ENCODE measurements at places on chromosomes 5 and 9. TPM values are rescaled to one million over a fixed set of nuclear protein-coding genes. Genes with fewer than 3 reads are reported as not detected.

SPINK1 gene
- 4,017 TPM for total RNA-seq

DNM1 gene
- 31.4 TPM for total RNA-seq

- no peak for DNase-seq
Measured at GRCh38 chr9:81826517-81826906, 101.7 kb upstream of the SPATA31D4 start.

DNA sequence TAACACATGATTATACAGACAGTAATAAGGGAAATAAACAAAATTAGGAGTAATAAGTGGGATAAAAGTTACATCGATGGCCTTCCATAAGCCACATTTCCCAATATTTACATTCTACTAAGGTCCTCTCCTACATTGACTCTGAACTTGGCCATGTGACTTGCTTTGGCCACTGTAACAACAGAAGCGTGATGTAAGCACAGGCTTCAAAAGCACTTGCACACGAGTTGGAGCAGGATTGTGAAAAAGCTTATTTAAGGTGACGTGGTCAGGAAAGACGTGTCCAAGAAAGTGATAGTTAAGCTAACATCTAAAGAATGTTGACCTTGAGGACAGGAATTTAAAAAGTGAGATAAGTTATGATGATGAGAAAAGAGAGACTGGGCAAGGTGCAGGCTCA is 9.8 kb upstream of the CEMIP2 start:
- DNase-seq = no peak

ZFP37 gene
- total RNA-seq = 4.3 TPM

DNA sequence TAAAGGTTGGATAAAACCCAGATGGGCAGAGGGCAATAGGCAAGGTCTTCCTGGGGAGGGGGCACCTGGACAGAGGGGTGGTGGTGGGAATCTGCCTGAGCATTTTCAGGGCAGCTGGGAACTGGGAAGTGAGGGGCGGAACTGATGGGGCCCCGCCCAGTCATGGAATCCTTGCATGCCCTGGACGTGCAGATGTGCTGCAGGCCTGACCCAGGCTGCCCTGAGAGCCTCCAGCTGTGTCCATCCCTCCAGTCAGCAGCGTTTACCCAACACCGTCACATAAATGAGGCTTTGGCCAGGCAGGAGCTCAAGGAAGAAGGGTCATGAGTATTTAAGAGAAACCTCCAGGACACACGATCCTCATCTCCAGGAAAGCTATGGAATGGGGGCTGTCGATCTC is 70.3 kb downstream of the DAB2IP start:
- no peak for DNase-seq

DNA sequence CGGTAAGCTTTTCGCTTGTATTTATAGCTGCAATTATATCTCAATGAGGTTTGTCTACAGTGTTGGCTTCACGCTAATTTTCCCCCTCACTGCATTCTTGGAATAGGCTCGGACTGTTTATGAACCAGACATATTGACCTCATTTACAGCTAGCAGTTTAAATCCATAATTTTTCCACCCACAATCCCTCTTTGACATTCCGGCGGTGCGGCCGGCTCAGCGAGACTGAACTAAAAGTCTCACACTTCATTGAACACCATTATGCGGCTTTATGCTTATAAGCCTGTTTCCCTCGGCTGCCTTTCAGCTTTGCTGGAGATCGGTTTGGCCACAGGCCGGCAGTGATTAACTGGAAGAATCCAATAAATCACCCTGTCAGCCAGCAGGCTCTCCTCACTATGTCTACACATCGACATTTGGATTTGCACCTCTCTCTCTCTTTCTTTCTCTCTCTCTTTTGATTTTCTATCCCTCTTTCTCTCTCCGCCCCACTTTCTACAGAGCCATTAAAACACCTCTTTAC is 315.0 kb upstream of the TLE4 start:
- DNase-seq = peak; percentile 43

GRCh38 chr5:96904054-96904931 is 28.0 kb downstream of the ERAP2 start:
- no peak for DNase-seq

DNA sequence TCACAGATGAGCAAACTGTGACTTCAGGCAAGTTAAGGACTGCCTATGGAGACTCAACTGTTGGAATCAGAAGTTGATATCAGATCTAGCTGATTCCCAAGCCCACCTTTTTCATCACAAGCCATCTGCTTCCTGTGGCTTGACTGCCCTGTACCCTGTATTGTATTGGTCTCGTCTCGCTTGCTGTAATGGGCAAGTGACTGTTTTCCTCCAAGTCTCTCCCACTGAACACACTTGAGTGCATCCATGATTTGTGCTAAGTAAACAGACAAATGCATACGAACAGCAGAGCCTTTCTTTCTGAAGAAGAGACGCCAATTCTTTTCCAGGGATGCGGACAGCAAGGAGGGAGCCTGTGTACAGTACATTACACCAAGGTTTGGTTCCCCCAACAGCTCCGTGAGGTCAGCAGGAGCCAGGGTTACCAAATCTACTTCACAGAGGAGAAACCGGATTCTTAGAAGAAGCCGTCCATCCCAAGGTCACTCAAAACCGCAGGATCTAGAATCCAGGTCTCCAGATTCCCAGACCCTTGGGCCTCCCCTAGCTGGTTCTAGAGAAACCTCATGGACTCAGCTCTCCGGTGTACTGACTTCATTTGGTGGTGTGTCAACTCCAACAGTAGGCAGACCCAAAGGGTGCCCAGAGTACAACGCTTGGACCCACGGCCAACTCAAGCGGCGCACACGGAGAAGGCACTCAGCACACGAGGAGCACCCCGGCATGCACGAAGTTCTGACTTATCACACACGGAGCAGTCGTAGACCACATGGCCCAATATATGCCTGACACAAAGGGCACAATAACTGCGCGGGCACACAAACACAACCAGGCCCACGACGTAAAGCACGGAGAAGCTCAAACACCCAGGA is 1.1 kb downstream of the BAG1 start:
- DNase-seq = no peak

GRCh38 chr9:105118636-105119035 is 125.8 kb upstream of the SLC44A1 start:
- no peak for DNase-seq

GRCh38 chr9:1879501-1879900 is 135.6 kb upstream of the SMARCA2 start:
- no peak for DNase-seq

- DNase-seq = no peak
Measured at GRCh38 chr5:68409259-68409658, 193.7 kb downstream of the PIK3R1 start.

ACOT12 gene
- not detected for total RNA-seq

GRCh38 chr9:9924376-9924775 is 688.4 kb downstream of the PTPRD start:
- no peak for DNase-seq

ANXA2R gene
- total RNA-seq = 4.4 TPM

GRCh38 chr9:122810306-122810946 is 10.5 kb downstream of the OR1K1 start:
- peak; percentile 70 for DNase-seq

COL5A1 gene
- total RNA-seq = 64.7 TPM

DNA sequence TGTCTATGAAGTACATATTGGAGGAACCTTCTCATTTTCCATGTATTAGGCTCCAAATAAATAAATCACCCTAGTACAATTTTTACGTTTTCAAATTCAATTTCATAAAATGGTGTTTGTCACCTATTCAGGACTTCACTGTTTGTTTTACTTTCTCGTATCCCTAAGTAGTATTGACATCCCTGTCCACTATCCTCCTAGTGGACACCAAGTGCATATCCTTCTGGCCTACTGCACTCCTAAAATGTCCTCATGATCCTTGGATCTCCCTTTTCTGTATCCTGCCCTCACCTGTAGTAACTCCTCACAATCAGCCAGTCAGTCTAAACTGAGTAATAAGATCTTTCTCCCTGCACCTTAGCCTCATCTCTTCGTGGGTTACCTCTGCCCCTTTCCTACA is 539.9 kb downstream of the DMRTA1 start:
- DNase-seq = no peak

GRCh38 chr5:56454219-56454862 is 221.2 kb upstream of the ANKRD55 start:
- no peak for DNase-seq

TXNDC8 gene
- total RNA-seq = not detected

DNA sequence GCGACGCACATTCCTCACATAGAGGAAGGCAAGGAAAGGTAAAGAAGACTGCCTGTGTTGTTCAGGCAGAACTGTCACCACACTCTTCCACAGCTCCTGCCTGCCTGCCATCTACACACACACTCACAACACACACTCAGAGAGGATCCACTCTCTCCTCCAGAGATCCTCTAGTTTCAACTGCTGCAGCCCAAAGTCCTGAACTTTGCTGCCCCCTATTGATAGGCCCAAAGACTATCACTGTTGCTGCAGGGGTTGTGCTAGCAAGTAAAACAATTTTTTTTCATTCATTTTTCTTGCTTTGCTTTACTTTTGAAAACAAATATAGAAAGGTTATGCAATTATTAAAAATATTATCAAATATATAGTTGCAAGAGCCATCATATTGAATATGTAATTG is 5.9 kb upstream of the CFAP90 start:
- DNase-seq = no peak

DNA sequence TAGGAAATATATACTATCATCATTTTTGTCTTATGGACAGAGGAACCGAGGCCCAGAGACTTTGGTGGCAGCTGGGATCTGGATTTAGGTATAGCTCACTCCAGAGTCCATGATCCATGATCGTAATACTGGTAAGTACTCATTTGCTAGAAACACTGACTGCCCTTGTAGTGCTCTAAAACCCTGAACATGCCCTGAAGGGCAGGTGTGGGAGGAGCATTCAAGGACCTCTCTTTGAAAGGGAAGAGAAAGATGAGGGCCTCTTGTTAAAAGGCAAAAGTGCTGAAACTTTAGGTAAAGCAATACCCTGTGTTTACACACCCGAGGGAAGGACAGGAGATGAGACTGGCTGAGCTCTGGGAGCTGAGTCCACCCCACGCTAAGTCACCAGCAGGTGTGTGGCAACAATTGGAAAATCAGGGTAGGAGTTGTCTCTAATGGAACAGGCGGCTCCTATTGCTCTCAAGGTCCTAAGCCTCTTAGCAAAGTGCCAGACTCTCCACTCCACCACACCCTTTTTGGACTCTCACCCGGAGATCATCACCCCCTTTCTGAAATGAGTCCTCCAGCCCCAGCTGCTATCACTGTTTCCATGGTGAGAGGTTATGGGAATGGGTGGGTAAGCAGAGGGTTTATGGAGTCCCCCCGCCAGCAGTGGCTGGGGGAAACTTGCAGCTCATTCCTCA is 34.8 kb downstream of the TRPC7 start:
- no peak for DNase-seq

GRCh38 chr5:2894736-2895135 is 143.3 kb upstream of the IRX2 start:
- peak; percentile 25 for DNase-seq

DNA sequence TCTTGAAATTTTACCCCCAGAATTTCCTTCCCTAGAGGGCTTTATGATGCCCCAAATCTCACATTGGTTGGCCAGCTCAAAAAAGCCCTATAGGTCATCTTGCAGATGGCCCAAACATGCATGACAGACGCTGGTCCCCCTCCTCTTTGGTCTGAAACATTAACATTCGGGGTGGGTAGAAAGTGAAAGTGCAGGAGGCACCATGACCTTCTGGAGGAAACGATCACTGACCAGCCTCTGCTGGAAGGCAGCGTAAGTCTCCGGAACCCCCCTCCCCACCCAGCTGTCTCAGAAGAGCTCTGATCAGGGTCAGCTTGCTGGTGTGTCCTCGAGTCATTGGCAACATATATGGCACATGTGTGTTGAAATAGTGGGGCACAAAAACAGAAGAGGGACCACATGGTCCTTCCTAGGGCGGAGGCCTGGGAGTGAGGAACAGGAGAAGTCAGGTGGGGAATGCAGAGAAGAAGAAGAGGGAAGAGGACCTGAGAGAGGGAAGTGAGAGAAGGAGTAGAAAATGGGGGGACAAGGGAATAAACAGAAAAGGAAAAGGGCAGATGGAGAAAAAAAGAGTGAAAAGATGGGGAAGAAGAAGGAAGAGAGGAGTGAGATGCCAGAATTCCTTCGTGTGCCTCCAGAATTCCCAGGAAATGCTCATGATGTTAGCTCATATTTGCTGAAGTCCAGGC is 46.2 kb downstream of the IL31RA start:
- DNase-seq = no peak

- DNase-seq = no peak
Measured at GRCh38 chr5:94893412-94894135, 275.1 kb downstream of the SLF1 start.

DNA sequence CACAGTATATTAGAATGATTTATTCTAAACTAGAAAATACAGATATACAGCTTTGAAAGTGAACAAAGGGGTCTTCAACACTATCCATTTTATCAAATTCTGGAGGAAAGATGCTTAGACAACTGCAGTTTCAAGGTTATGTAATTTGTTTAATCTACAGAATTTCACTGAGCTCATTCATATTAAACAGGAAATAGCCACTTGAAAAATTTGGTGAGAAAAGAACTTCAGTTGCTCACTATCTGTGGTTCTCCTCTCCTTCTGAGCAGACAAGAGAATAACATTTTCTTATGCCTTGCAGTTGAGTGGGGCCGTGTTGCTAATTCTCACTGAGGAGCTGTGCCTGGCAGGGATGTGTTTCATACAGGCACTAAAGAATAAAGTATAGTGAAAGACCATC is 1428.2 kb downstream of the CDH12 start:
- DNase-seq = no peak

DNA sequence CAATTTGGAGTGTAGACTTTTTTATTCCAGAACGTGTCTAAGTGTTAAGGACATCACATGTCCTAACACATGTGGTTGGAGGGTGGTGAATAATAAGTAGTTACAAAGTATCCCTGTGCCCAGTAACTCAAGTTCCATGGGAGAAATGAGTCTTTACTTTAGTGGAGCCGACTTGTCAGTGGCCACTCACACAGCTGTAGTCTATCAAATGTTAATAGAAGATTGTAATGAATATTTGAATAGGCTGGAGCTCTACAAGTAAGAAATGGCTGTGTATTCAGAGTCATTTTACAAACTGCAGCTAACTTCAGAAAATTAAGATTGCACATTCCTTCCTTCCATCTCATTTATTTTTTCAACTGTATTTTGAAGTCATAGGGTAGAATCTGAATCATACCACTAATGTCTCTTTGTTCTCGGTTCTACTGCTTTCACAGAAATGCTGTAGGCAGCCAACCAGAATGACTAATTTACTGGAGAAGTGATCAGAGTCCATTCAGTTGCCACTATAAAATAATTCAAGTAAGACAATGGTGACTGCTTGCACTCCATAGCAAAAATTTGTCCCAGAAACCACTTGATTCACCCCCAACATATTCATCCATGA is 394.8 kb downstream of the NR2F1-AS1 start:
- no peak for DNase-seq

DNA sequence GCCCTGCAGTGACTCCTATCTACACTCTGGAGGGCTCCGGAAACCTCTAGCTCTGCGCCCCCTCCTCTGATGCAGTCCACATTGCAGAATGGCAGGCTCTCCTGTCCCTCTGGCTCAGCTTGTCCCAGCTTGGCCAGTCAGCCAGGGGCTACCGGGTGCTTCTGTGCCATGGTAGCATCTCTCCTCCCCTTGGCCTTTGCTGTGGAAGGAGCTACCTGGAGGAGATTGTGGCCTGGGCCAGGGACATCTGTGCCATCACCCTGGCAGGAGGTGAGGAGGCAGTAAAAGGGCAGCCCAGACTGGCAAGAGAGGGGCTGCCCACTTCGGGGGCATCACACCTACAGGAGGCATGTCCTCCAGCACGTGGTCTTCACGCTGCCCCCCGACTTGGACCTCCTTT is 38.1 kb upstream of the FCN1 start:
- DNase-seq = no peak
